ENCODE measurements at places on chromosomes 3 and 15. TPM values are rescaled to one million over a fixed set of nuclear protein-coding genes. Genes with fewer than 3 reads are reported as not detected.

- H3K27me3 ChIP-seq = no peaks in the 10 kb centered on the region
- no peak overlapping the region for H3K4me3 ChIP-seq
These were observed 3.8 kb downstream of the SCAMP2 start for GRCh38 chr15:74869372-74869725.

The CLDN1 gene
- total RNA-seq = 0.34 TPM

GRCh38 chr3:14337828-14338227, 64.6 kb upstream of the SLC6A6 start:
- no peaks in the 10 kb centered on the region for H3K4me1 ChIP-seq
- no peaks in the 10 kb centered on the region for H3K36me3 ChIP-seq
- H3K4me3 ChIP-seq = no peak overlapping the region
- H3K27ac ChIP-seq = no peak overlapping the region
- no peak for DNase-seq

DNA sequence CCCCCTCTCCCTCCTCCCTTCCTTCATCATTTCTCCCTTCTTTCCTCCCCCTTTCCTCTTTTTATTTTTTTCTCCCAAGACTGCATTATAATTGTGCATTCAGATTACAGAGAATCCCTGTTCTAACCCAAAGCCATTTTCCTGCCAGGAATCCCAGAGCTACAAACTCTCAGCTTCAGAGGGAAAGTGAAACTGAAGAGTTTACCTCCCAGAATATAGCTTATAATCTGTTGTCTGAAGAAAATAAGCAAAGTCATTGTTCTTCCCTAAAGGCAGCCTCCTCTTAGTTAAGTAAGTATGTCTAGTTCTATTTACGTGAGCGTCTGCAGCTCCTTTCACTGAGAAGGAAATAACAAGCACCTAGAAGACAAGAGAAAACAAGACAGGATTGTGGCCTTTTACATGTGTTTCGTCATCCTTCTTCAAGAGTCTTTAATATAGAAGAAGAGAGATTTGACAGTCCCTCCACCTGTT, 97.2 kb downstream of the CHST2 start:
- no peaks in the 10 kb centered on the region for H3K27me3 ChIP-seq
- H3K36me3 ChIP-seq = no peaks in the 10 kb centered on the region
- no peak for DNase-seq
- H3K4me3 ChIP-seq = no peak overlapping the region
- no peak overlapping the region for H3K27ac ChIP-seq

- no peak overlapping the region for H3K4me3 ChIP-seq
- H3K27ac ChIP-seq = no peak overlapping the region
- no peaks in the 10 kb centered on the region for H3K36me3 ChIP-seq
- H3K4me1 ChIP-seq = peaks cover 5% of the 10 kb centered on the region
These were observed 77.8 kb downstream of the VGLL3 start for GRCh38 chr3:86913160-86913559.

DNA sequence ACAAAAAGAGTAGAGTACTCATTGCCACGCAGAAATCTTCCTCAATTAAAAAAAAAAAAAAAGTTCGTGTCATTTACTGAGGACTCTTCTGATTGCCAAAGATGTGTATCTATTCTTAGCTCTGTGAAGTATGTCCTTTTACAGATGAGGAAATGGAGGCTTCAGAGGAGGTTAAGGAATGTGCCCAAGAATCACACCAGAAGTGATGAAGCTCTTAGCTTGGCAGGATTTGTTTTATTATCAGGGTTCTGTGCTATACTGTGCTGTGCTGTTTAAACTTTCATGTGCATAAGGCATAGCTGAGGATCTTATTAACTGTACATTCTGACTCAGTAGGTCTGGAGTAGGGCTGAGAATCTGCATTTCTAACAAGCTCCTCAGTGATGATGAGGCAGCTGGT, 665.2 kb upstream of the ADAMTS9 start:
- H3K27ac ChIP-seq = no peak overlapping the region
- no peak overlapping the region for H3K4me3 ChIP-seq
- H3K36me3 ChIP-seq = no peaks in the 10 kb centered on the region
- no peaks in the 10 kb centered on the region for H3K27me3 ChIP-seq
- DNase-seq = no peak
- no peaks in the 10 kb centered on the region for H3K4me1 ChIP-seq

The NANOGP8 gene
- total RNA-seq = 1.5 TPM

DNA sequence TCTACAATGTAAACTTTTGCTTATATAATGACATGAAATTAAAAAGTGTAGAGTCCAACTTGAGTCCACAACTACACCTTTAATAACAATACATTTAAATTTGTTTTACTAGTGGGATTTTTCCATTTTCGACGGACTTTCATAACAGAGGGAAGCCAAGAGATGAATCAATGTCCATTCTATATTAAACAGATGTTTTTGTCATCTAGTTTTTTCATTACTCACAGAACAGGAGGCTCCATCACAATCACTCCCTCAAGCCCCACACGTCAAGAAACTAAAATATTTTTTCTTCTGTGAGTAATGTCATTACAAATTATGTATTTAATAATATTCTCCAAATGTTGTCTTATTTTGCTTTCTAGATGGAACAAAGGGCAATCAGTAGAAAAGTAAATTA, 932.9 kb downstream of the ROBO1 start:
- no peak overlapping the region for H3K4me3 ChIP-seq
- no peak for DNase-seq
- no peaks in the 10 kb centered on the region for H3K36me3 ChIP-seq
- no peaks in the 10 kb centered on the region for H3K27me3 ChIP-seq

The AGTR1 gene
- total RNA-seq = not detected

The PATL2 gene
- total RNA-seq = not detected

DNA sequence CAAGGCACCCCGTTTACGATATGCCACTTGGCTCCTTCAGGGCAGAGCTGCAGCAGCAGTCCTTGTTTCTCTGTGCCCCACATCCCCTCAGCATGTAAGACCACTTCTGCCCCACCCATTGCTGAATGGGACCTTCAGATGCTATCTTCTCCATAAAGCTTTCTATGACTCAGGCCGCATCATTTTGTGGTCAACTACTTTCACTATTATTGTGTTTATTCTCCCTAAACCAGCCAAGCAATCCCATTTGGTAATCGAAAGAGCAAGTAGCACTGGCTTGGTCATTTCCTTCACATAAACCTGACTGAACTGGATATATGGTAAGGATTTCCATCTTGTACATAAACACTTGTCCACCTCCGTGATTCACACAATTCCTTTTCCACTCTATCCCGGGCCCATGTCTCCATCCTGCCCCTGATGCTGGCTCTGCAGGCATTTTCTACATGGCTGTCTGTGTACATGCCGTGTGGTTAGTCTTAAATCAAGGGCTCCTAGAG, 25.7 kb downstream of the LIPC start:
- DNase-seq = no peak
- no peaks in the 10 kb centered on the region for H3K4me1 ChIP-seq
- H3K27me3 ChIP-seq = no peaks in the 10 kb centered on the region
- no peaks in the 10 kb centered on the region for H3K36me3 ChIP-seq
- H3K27ac ChIP-seq = no peak overlapping the region

GRCh38 chr3:9793161-9793781, 389 bp downstream of the ARPC4 start:
- peaks cover 3% of the 10 kb centered on the region for H3K36me3 ChIP-seq
- peak overlapping the region; percentile 100 for H3K27ac ChIP-seq
- peak; percentile 37 for DNase-seq
- H3K4me3 ChIP-seq = peak overlapping the region; percentile 93
- H3K4me1 ChIP-seq = peaks cover 11% of the 10 kb centered on the region

The ERC2 gene
- total RNA-seq = 24.8 TPM

GRCh38 chr3:52195823-52196331, 2.1 kb upstream of the ALAS1 start:
- no peak overlapping the region for H3K27ac ChIP-seq
- H3K27me3 ChIP-seq = no peaks in the 10 kb centered on the region
- H3K4me3 ChIP-seq = no peak overlapping the region
- peaks cover 9% of the 10 kb centered on the region for H3K4me1 ChIP-seq

GRCh38 chr3:182179631-182180030, 467.9 kb downstream of the SOX2 start:
- H3K4me3 ChIP-seq = no peak overlapping the region
- DNase-seq = no peak
- H3K4me1 ChIP-seq = peaks cover 44% of the 10 kb centered on the region
- no peaks in the 10 kb centered on the region for H3K27me3 ChIP-seq

The MORC1 gene
- total RNA-seq = not detected

The GOLGA8S gene
- total RNA-seq = not detected

- DNase-seq = no peak
- no peak overlapping the region for H3K4me3 ChIP-seq
- H3K27me3 ChIP-seq = no peaks in the 10 kb centered on the region
- H3K36me3 ChIP-seq = no peaks in the 10 kb centered on the region
- no peak overlapping the region for H3K27ac ChIP-seq
These were observed 222.6 kb downstream of the ABHD5 start for GRCh38 chr3:43913036-43913948.

GRCh38 chr3:120448756-120449155, 2.0 kb downstream of the FSTL1 start:
- peaks cover 26% of the 10 kb centered on the region for H3K4me1 ChIP-seq
- no peaks in the 10 kb centered on the region for H3K27me3 ChIP-seq
- peak overlapping the region; percentile 94 for H3K4me3 ChIP-seq

The CCDC39 gene
- total RNA-seq = 3.3 TPM

DNA sequence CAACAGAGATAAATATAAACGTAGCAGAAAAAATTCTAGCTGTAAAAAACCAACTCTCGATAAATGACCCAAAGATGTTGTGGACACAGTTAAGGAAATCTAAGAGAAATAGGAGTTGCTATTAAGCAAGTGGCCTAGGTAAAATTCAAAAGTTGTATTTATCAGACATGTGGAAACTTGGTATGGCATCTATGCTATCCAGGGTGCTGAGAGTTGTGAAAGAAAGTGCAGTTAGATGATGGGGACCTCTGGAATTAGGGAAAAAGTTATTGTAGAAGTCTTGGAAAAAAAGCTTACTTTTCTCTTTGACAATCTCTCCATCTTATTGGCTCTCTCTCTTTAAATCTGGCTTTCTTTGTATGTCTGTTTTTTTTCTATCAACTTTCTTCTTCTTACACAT, 1090.9 kb downstream of the TBL1XR1 start:
- no peaks in the 10 kb centered on the region for H3K36me3 ChIP-seq
- no peaks in the 10 kb centered on the region for H3K27me3 ChIP-seq
- H3K4me3 ChIP-seq = no peak overlapping the region
- no peak overlapping the region for H3K27ac ChIP-seq
- no peak for DNase-seq

DNA sequence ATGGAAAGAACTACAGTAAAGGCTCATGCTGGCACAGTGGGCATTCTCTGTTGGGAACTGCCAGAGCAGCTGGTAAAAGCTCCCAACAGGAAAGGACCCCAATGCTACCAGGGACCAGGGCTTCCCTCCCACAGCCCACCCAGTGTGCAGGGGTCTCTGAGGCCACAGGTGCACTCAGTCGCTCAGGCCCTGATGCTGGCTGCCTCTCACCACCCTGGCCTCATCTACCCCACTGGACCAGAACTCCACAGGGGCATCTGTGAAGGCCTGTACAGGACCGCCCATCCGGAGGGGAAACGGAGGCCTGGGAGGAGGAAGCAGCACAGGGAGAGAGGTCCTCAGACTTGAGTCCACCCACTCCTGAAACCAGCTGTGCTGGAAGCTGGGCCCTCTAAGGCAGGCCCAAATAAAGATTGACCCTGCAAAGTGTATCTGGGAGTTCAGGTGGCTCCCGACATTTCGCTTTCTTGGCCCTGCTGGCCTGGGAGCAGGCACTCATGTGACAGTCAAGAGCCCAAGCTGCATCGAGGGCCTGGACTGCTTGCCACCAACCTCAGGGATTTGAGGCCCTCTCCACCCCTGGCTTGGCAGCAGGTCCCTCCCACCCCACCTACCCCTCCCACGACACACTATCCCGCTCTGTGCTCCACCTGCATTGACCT, 12.7 kb downstream of the KLF15 start:
- no peak overlapping the region for H3K27ac ChIP-seq
- H3K4me3 ChIP-seq = no peak overlapping the region
- DNase-seq = no peak
- H3K4me1 ChIP-seq = peaks cover 6% of the 10 kb centered on the region

GRCh38 chr3:138331143-138331894, 1.7 kb upstream of the NME9 start:
- no peaks in the 10 kb centered on the region for H3K27me3 ChIP-seq
- H3K27ac ChIP-seq = no peak overlapping the region
- H3K4me3 ChIP-seq = no peak overlapping the region
- no peaks in the 10 kb centered on the region for H3K36me3 ChIP-seq
- H3K4me1 ChIP-seq = peaks cover 11% of the 10 kb centered on the region

DNA sequence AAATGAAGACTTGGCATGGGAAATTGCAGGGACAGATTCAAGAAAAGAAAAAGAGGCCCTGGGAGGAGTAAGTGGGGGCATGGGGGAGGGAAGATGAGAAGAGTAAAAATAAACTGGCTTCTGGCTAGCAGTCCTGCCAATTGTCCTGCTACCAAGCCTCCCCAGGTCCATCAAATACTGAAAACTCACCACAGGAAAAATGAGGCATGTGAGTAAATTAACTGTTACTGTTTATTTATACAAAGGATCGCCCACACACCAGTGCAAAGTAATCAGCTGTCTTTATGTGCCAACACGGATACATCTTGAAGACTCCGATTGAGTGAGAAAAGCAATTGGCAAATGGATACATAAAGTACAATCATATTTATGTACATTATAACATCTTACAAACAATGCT, 10.7 kb upstream of the KLHL25 start:
- no peaks in the 10 kb centered on the region for H3K27me3 ChIP-seq
- no peak overlapping the region for H3K27ac ChIP-seq
- DNase-seq = no peak
- H3K4me1 ChIP-seq = no peaks in the 10 kb centered on the region

GRCh38 chr15:64915518-64916227, 4.0 kb downstream of the ANKDD1A start:
- H3K27ac ChIP-seq = no peak overlapping the region
- no peak overlapping the region for H3K4me3 ChIP-seq
- H3K4me1 ChIP-seq = peaks cover 3% of the 10 kb centered on the region
- DNase-seq = no peak
- peaks cover 28% of the 10 kb centered on the region for H3K27me3 ChIP-seq
- H3K36me3 ChIP-seq = no peaks in the 10 kb centered on the region

The HIGD2B gene
- total RNA-seq = not detected

DNA sequence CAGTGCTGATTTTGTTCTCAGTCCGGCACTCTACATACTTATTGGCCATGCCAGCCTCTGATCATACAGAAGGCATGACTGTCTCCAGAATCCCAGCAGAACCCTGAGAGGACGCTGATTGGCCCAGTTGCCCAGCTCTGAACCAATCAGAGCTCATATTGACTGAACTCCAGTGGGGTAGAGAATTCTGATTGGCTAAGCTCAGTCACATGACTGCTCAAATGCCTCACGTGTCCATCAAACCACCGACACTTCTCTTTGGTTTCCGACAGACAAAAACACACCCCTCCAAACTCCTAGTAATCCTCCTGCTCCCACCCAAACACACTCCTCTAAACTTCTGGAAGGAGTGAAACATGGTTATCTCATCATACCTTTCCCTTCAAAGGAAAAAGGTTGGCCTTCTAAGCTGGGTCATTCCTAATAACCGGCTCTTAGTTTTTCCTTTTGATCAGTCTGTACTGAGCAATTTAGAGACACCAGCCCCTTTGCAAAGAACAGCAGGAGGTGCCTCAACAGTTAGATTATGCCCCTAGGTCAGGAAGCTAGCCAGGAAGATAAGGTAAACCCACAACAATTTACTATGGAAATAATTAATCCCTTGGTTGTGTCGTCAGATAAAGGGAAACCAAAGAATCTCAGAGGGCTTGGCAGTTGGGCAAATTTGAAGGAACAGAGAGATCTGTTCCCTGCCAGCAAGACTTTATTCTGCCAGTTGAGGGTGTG, 187.8 kb downstream of the TLE3 start:
- no peak overlapping the region for H3K27ac ChIP-seq
- H3K4me1 ChIP-seq = peaks cover 33% of the 10 kb centered on the region
- DNase-seq = peak; percentile 26
- no peaks in the 10 kb centered on the region for H3K36me3 ChIP-seq
- H3K4me3 ChIP-seq = no peak overlapping the region

The WDR93 gene
- 0.51 TPM for total RNA-seq

All from neural progenitor cell (in vitro differentiated cells).